Naive thymus-derived CD4-positive, alpha-beta T cell (primary cell): ENCODE measurements at places on chromosomes 5 and 9. TPM values are rescaled to one million over a fixed set of nuclear protein-coding genes. Genes with fewer than 3 reads are reported as not detected.

CHSY3 gene
- not detected for total RNA-seq

CTNND2 gene
- total RNA-seq, result not detected

CATSPER3 gene
- total RNA-seq, result 0.79 and 1.5 TPM in 2 replicates

GPR107 gene
- 21.9 TPM for total RNA-seq

TMEM252 gene
- not detected in 2 replicates for total RNA-seq

TPRN gene
- total RNA-seq, result 9.4 and 13.5 TPM in 2 replicates

EQTN gene
- not detected for total RNA-seq

BTNL3 gene
- total RNA-seq, result not detected

GRCh38 chr9:131801810-131802209 is 61.9 kb upstream of the RAPGEF1 start:
- H3K36me3 ChIP-seq, result no peaks in the 10 kb centered on the region
- H3K27me3 ChIP-seq, result no peaks in the 10 kb centered on the region
- no peaks in the 10 kb centered on the region for H3K4me1 ChIP-seq
- no peak for DNase-seq
- no peak overlapping the region for H3K4me3 ChIP-seq

GRCh38 chr9:79670269-79670961 is 98.7 kb downstream of the TLE4 start:
- H3K27ac ChIP-seq, result no peak overlapping the region
- no peaks in the 10 kb centered on the region for H3K27me3 ChIP-seq
- no peaks in the 10 kb centered on the region for H3K4me1 ChIP-seq
- no peak overlapping the region for H3K4me3 ChIP-seq
- no peaks in the 10 kb centered on the region for H3K36me3 ChIP-seq

- no peaks in the 10 kb centered on the region for H3K36me3 ChIP-seq
- no peak overlapping the region for H3K27ac ChIP-seq
- DNase-seq, result no peak
- no peaks in the 10 kb centered on the region for H3K4me1 ChIP-seq
Observed at GRCh38 chr5:96067894-96068614, 106.4 kb upstream of the ELL2 start.

GRCh38 chr5:139481580-139482049 is 943 bp downstream of the STING1 start:
- no peaks in the 10 kb centered on the region for H3K27me3 ChIP-seq
- peak overlapping the region; percentile 87 for H3K4me3 ChIP-seq
- DNase-seq, result peak; percentile 34
- H3K36me3 ChIP-seq, result peaks cover 32% of the 10 kb centered on the region
- H3K4me1 ChIP-seq, result peaks cover 32% of the 10 kb centered on the region
- peak overlapping the region; percentile 80 for H3K27ac ChIP-seq

DNA sequence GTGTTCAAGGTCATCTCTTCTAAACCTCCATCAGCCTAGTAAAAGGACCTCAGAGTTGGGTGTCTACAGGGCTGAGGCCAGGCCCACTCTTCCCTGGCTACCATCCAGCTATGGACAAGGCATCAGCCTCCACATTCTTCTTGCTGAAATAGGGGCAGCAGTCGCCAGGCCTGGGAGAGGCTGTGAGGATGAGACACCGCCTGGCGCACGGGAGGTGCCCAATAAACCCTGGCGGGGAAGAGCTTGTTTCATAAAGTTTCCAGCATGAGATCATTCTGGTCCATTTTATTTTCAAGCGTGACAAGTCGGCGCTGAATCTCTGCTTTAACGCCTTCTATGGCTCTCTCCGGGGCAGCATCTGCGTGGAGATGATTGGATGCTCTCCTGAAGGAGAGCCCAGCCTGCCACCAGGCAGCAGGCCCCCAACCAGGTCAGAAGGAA is 153.4 kb downstream of the OLFM1 start:
- no peak overlapping the region for H3K27ac ChIP-seq
- H3K36me3 ChIP-seq, result no peaks in the 10 kb centered on the region
- no peak overlapping the region for H3K4me3 ChIP-seq
- no peak for DNase-seq
- no peaks in the 10 kb centered on the region for H3K4me1 ChIP-seq

- no peaks in the 10 kb centered on the region for H3K4me1 ChIP-seq
- H3K27ac ChIP-seq, result no peak overlapping the region
- H3K27me3 ChIP-seq, result no peaks in the 10 kb centered on the region
- H3K36me3 ChIP-seq, result no peaks in the 10 kb centered on the region
Observed at GRCh38 chr5:91521334-91521733, 138.2 kb upstream of the ARRDC3 start.

- H3K4me1 ChIP-seq, result peaks cover 8% of the 10 kb centered on the region
- peaks cover 4% of the 10 kb centered on the region for H3K36me3 ChIP-seq
- H3K27me3 ChIP-seq, result no peaks in the 10 kb centered on the region
- DNase-seq, result no peak
Observed at GRCh38 chr5:87340716-87341115, 72.0 kb downstream of the CCNH start.

DNA sequence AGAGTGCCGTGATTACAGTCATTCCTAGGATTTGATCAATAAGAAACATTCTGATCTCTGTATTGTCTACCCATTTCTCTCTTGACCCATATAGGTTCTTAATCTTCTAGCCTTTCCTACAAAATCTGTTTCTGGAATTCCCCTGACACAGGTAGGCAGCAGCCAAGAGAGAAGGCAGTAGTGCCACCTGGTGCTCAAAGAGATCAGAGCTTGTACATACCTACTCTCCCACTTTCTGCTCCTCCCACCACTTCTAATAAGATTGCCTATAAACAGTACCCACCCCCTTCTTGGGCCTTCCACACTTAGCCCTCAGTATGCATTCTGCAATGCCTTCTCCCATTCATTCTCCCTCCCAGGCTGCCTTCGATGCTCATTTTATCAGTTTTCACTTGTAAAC is 117.4 kb upstream of the RORB start:
- H3K4me1 ChIP-seq, result no peaks in the 10 kb centered on the region
- no peak overlapping the region for H3K4me3 ChIP-seq
- no peak overlapping the region for H3K27ac ChIP-seq
- no peak for DNase-seq

GRCh38 chr5:163727028-163727427 is 221.6 kb downstream of the MAT2B start:
- no peak overlapping the region for H3K27ac ChIP-seq
- H3K4me3 ChIP-seq, result no peak overlapping the region
- no peaks in the 10 kb centered on the region for H3K27me3 ChIP-seq
- no peak for DNase-seq
- H3K36me3 ChIP-seq, result no peaks in the 10 kb centered on the region
- H3K4me1 ChIP-seq, result no peaks in the 10 kb centered on the region

DNA sequence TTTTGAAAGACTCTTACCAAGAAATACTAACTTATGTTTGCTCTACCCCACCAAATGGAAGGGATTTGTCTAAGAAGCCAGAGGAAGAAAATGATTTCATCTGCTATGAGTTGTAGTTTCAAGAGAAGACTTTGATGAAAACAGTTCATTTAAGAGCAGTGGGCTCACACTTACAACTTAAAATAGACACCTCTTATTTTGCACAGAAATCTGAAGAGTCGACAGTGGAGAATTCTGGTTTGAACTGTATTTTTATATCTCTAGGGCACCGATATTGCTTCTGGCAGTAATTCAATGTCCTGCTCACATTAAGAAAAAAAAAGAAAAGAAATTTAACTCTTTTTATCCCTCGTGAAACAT is 1.9 kb upstream of the DAB2 start:
- H3K27me3 ChIP-seq, result peaks cover 19% of the 10 kb centered on the region
- no peak overlapping the region for H3K4me3 ChIP-seq
- no peaks in the 10 kb centered on the region for H3K36me3 ChIP-seq

GRCh38 chr5:100840370-100840769 is 62.7 kb downstream of the ST8SIA4 start:
- no peak overlapping the region for H3K27ac ChIP-seq
- H3K36me3 ChIP-seq, result no peaks in the 10 kb centered on the region
- H3K4me1 ChIP-seq, result peaks cover 6% of the 10 kb centered on the region
- no peaks in the 10 kb centered on the region for H3K27me3 ChIP-seq

DNA sequence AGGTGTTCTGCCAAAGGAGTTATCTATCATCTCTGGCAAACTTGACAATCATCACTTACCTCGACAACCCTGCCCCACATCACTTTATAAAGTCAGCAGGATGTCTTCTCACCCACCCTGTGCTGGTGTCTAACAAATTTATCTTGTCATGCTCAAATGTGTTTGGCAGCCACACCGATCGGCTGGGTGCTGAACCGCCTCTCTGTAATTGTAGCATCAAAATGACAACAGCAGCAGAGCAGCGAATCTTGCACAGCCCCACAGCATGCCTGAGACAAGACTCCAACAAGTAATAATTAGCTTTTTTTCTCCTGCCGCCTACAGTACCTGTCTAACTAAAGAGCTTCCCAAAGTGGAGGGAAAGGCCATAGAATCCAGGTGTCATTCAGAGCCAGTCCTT is 176.2 kb downstream of the NR3C1 start:
- H3K27ac ChIP-seq, result no peak overlapping the region
- H3K27me3 ChIP-seq, result no peaks in the 10 kb centered on the region
- peaks cover 47% of the 10 kb centered on the region for H3K4me1 ChIP-seq
- no peaks in the 10 kb centered on the region for H3K36me3 ChIP-seq
- no peak overlapping the region for H3K4me3 ChIP-seq
- no peak for DNase-seq

GRCh38 chr5:172395483-172395882 is 58.8 kb downstream of the SH3PXD2B start:
- H3K4me3 ChIP-seq, result no peak overlapping the region
- no peak for DNase-seq
- H3K4me1 ChIP-seq, result no peaks in the 10 kb centered on the region
- H3K27me3 ChIP-seq, result no peaks in the 10 kb centered on the region

DNA sequence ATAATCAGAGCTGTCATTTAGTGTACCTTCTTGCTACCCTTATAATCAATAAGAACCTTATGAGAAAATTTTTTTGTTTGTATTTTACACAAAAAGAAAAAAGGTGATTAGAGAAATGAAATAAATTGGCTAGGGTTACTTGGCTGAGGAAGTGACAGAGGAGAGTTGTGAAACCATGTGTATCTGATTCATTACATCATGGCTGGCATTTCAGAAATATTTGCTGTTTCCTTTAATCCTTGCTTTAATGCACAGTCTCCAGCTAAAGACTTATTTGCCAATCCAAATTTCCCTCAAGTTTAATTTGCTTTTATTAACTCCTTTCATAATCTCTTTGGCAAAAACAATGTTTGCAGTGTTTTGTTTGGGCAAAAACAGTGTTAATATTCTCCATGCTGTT is 543.1 kb downstream of the KIF4B start:
- DNase-seq, result no peak
- no peak overlapping the region for H3K27ac ChIP-seq
- no peaks in the 10 kb centered on the region for H3K4me1 ChIP-seq

DNA sequence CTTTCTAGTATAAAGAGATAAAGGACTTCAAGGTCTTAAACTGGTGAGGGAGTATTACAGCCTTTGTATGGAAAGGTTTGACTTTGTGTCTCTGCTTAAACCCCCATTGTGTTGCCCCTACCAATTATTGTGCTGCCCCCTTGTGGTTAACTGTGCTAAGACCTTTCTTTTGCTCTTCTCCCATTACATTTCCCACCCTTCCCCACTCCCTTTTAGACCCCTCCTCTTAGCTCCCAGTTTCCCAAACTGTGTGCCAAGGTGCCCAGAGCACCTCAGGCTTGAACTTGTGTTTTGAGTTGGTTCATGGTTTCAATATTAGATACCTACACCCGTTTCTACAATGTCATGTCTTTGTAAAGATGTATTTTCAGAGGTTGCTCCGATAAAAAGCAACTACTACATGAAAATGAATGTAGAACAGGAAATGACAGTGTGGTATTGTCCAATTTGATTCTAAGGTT is 2.9 kb downstream of the JAK2 start:
- H3K27me3 ChIP-seq, result no peaks in the 10 kb centered on the region
- H3K4me1 ChIP-seq, result peaks cover 32% of the 10 kb centered on the region
- no peak overlapping the region for H3K27ac ChIP-seq
- H3K4me3 ChIP-seq, result no peak overlapping the region
- DNase-seq, result peak; percentile 75
- peaks cover 12% of the 10 kb centered on the region for H3K36me3 ChIP-seq

- H3K27ac ChIP-seq, result no peak overlapping the region
- no peak overlapping the region for H3K4me3 ChIP-seq
- no peaks in the 10 kb centered on the region for H3K27me3 ChIP-seq
- DNase-seq, result no peak
- H3K4me1 ChIP-seq, result no peaks in the 10 kb centered on the region
Observed at GRCh38 chr5:153888781-153889180, 149.9 kb downstream of the FAM114A2 start.

DNA sequence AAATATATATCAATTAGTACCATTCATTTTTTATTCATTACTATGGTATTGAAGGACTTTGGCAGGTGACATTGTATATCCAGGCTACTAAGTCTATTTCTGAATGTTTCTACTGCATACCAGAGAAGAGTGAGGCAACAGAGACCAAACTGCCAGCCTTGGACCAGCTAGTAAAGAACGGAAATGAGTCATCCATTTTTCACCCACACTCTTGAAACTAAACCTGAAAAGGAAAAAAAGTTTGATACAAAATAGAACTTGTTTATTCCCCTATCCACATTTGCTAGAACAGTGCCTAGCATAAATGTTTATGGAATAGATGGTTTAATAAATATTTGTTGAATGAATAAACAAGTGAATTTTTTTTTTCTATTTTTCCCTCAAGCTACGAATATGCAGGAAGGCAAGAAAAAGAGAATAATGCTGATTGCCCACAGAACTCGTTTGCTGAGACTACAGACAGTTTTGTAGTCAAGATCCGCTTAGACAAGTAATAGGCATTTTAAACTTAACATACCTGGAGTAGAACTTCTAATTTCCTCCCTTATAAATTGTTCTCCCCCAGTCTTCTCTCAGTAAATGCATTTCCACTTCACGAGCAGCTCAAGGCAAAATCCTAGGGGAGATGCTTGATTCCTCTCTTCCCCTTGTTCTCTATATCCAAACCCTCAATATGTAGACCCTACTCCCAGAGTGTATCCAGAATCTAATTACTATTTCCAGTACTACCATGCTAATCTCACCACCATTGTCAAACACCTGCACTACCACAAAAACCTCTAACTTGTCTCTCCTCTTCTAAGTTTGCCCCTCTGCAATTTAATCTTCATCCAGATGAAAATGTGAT is 146.2 kb upstream of the RASA1 start:
- H3K27me3 ChIP-seq, result no peaks in the 10 kb centered on the region
- no peaks in the 10 kb centered on the region for H3K36me3 ChIP-seq
- DNase-seq, result peak; percentile 13
- peak overlapping the region; percentile 24 for H3K4me3 ChIP-seq
- H3K4me1 ChIP-seq, result peaks cover 38% of the 10 kb centered on the region

- H3K4me1 ChIP-seq, result no peaks in the 10 kb centered on the region
- no peaks in the 10 kb centered on the region for H3K27me3 ChIP-seq
- H3K4me3 ChIP-seq, result no peak overlapping the region
- no peaks in the 10 kb centered on the region for H3K36me3 ChIP-seq
- no peak for DNase-seq
- H3K27ac ChIP-seq, result no peak overlapping the region
Observed at GRCh38 chr5:9401786-9402472, 143.9 kb downstream of the SEMA5A start.

- no peak overlapping the region for H3K4me3 ChIP-seq
- no peaks in the 10 kb centered on the region for H3K4me1 ChIP-seq
- no peaks in the 10 kb centered on the region for H3K36me3 ChIP-seq
- H3K27me3 ChIP-seq, result no peaks in the 10 kb centered on the region
- DNase-seq, result no peak
- no peak overlapping the region for H3K27ac ChIP-seq
Observed at GRCh38 chr9:112124156-112124555, 50.9 kb downstream of the SUSD1 start.
